Activated CD8-positive, alpha-beta T cell treated with anti-CD3 and anti-CD28 coated beads for 36 hours (primary cell): ENCODE measurements at places on chromosomes 11 and 22.

- peak; percentile 38 for DNase-seq
Observed at GRCh38 chr11:8219257-8220021, 44.2 kb downstream of the LMO1 start.

DNA sequence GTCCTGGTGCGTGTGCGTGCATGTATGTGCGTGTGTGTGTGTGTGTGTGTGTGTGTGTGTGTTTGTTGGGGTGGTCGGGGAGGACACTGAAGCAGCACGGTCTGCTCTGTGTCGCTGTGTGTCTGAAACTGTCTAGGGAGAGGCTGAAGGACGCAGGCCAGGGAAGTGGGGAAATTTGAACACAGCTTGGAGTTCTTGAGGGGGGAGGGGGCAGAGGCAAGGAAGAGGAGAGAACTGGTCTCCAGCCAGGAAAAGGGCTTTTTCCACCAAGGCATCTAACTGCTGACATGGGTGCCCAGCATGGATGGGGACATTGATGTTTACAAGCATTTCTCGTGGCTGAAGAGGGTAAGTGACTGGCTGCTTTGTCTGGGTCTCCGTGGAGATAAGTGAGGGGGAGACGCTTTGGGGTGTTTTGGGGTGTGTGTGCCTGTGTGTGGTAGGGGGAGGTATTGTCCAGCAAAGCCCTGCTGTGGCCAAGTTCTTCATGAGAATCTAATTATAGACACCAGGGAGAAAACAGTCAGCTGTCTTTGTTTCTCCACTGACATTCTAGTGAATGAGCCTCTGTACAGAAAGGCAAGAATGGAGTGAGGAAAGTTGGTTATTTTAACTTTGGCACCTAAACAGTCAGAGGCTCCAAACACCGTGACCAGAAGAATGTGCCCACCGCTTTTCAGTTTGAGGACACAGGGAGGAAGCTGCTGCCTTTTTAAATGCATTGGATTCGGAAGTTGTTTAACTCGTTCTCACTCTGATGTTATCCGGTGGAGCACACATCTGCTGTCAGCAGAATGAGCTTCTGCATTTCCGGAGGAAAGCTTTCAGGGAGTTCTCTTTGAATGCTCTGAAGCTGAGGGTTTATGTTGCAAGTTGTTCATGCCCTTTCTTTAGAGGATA lies 63.7 kb downstream of the PPFIBP2 start:
- peak; percentile 8 for DNase-seq

GRCh38 chr11:92804388-92804966 lies 165.0 kb upstream of the MTNR1B start:
- no peak for DNase-seq

GRCh38 chr11:65308281-65308891 lies 6.3 kb upstream of the CDC42EP2 start:
- no peak for DNase-seq

DNA sequence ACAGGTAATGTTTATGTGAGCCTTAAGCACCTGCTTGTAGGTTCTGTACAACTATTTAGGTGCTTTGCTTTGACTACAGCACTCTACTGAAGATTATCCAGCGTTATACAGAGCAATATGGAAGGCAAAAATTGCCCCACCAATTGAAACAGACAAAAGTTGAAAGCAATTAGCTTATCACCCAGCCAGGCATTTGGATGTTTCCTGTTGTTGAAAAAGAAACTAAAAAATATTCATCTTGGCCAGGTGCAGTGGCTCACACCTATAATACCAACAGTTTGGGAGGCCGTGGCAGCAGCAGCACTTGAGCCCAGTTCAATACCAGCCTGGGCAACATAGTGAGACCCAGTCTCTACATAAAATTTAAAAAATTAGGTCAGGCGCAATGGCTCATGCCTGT lies 18.5 kb downstream of the ATL3 start:
- DNase-seq: no peak

- DNase-seq: no peak
Observed at GRCh38 chr22:39689421-39689820, 118.9 kb downstream of the CACNA1I start.

- no peak for DNase-seq
Observed at GRCh38 chr11:19918302-19919049, 205.8 kb downstream of the NAV2 start.

GRCh38 chr22:17613280-17613679 lies 15.3 kb downstream of the ATP6V1E1 start:
- DNase-seq: no peak

GRCh38 chr11:28910926-28911325 lies 802.7 kb downstream of the METTL15 start:
- DNase-seq: no peak

DNA sequence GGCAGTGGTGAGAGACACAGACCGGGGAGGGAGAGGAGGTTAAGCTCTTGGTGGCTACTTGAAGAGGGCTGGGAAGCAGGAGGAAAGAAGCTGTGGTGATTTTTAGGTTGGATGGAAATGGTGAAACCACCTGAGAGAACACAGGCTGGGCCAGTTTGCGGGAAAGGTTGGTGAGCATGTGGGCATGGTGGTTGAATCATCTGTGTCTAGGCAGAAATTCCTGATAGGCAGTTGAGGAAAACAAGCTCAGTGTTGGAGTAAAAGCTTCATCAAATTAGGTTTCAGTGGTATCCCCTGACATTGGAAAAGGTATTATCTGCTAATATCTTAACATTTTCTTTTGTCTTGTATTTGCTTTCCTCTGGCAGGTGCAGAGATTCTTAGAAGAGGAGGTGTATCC lies 4.3 kb upstream of the SGSM3 start:
- no peak for DNase-seq

DNA sequence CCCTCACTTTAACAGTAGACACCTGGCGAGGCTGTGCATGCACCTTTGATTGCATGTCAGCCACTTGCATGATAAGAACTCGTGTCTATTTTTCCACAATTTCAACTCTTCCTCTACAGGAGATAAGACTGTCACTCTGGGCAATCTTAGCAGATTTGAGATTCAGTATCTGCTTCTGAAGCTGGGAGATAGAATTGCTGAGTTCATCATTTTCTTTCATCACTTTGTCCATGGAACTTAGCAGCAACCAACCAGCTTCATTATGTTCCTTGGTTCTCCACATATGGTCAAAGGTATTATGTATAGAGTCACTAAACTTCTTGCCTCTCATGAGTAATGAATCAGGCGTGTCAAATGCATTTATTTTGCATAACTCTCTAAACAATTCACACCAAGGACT lies 17.1 kb downstream of the MTNR1B start:
- no peak for DNase-seq

DNA sequence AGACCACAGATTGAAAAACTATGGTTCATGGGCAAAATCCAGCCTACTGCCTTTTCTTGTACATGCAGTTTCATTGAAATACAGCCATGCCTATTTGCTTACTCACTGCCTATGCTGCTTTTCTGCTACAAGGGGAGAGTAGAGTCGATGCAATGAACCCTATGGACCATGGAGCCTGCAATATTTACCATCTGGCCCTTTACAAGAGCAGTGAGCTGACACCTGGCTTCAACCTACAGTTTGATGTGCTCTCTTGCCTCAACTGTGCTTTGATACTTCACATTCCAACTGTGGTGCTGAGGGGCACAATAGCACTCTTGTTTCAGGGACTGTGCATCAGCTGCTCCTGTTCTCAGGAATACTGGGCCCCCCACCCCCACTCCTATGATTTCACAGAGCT lies 239.5 kb upstream of the SORL1-AS1 start:
- DNase-seq: no peak

DNA sequence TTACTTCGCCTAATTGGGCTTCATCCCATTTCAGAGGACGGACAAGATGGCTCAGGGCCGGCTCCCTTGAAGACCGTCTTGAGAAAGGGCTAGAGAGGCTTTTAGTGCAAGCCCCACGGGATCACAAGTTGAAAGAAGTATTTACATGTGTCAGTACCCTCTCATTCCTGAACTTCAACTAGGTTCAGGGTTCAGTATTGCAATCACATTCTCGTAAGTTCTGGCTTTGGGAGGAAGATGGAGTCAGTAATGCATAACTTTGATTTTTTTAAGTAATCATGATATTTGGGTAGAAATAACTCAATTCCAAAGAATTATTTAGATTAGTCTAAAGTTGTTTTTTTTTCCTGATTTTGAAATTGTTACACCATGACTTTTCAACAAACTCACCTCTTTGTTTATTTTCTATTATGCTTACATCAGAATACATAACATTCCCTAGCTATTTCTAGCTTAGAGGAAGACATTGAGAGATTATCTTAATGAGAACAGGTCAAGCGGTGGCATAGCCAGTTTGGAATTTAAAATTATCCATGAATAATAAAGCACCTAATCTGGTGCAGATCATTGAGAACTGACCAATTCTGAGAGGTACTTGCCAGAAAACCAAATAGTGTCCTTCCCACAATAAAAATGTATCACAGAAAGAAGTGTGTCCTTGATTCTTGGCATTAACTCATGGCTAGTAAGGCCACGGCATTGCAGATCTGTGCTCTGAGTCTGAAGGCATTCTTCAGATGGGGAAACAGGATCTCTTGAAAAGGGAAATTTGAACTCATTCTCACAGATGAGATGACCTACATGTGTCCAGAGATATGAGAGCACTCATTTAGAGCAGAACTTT lies 92.1 kb upstream of the BLID start:
- DNase-seq: no peak

GRCh38 chr22:44359496-44360110 lies 46.9 kb upstream of the SHISAL1 start:
- DNase-seq: no peak

DNA sequence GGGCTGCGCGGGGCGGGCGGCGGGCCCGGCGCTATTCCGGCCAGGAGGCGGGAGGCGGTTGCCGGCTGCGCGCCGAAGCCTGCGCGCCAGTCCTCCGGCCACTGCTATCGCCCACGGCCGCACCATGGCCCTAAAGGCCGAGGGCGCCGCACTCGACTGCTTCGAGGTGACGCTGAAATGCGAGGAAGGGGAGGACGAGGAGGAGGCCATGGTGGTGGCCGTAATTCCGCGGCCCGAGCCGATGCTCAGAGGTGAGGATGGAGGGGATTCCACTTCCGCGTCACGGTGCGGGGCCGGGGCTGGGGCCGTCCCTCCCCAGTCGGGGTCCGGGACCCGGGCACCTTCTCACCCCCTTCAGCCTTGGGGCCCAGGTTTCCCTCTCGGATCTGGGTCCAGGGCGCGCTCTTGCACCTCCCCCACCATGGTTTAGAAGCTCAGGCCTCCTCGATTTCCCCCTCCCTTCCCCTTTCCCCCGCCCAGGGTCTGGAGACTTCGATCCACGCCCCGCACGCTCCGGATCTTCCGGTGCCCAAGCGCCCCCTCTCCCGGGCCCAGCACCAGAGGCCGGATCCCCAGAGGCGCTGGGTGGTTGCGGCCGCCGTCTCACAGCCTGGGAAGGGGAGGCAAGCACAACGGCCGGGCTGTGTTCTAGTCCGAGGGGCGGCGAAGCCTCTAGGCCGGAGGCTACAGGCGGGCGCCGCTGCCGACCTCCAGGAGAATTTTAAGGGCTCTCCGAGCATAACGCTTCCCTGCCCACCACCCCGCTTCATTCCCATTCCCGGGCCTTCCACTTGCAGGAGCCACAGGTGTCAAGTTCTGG lies 517 bp downstream of the SPINDOC start:
- DNase-seq: peak; percentile 58

- peak; percentile 52 for DNase-seq
Observed at GRCh38 chr22:31947296-31947695, 3.0 kb downstream of the YWHAH start.

DNA sequence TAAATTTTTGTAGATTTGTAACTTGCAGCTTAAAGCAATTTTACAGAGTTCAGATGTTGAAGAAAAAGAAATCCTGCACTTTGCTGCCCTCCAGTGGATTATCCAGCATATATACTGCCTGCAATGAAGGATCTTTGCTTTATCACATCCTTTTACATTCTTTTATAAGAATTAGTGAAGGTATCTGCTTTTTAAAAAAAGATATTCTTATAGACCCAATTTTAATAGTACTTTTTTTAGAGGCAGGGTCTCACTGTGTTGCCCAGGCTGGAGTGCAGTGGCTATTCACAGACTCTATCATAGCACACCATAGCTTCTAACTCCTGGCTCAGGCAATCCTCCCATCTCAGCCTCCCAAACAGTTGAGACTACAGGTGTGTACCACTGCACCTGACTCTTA lies 60.7 kb downstream of the TTC17 start:
- DNase-seq: peak; percentile 59

DNA sequence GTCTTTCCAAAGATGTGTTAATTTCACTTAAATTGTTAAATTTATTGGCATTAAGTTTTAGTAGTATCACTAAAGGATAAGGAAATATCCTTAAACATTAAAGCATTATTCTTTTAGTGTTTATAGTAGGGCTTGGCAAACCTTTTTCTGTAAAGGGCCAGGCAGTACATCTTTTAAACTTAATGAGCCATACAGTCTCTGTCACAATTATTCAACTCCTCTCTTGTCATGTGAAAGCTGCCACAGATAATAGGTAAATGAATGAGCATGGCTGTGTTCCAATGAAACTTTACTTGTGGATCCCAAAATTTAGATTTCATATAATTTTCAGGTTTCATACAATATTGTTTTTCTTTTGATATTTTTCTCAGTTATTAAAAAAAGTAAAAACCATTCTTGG lies 268.2 kb upstream of the C11orf87 start:
- DNase-seq: no peak
